Astrocyte (in vitro differentiated cells and primary cell): ENCODE measurements at places on chromosomes 1 and 21.

GRCh38 chr1:181909010-181909409 is 152.5 kb downstream of the ZNF648 start:
- no peak for DNase-seq
- no peaks in the 10 kb centered on the region for H3K36me3 ChIP-seq
- no peak overlapping the region for H3K4me3 ChIP-seq
- no peaks in the 10 kb centered on the region for H3K27me3 ChIP-seq

DNA sequence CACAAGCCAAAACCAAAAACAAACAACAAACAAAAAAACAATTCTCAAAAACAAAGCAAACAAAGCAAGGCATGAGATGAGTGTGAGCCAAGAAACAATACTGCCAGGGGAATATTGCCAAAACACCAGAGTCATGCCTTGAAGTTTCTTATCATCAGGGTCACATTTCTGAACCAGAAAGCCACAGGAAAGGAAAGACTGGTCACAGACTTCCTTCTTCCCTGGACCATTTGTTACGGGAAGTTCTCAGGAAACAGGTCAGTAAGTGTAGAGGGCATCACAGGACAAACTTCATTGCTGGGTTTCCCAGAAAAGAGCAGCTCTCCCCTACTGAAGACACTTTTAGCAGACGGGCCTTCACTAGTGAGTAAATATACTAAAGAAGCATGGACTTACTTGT is 191.2 kb downstream of the GABPA start:
- no peaks in the 10 kb centered on the region for H3K36me3 ChIP-seq
- no peak overlapping the region for H3K27ac ChIP-seq
- peak; percentile 57 for DNase-seq
- no peaks in the 10 kb centered on the region for H3K27me3 ChIP-seq
- peaks cover 16% of the 10 kb centered on the region for H3K4me1 ChIP-seq

- no peak for DNase-seq
- no peak overlapping the region for H3K4me3 ChIP-seq
- peaks cover 6% of the 10 kb centered on the region for H3K4me1 ChIP-seq
Observed at GRCh38 chr21:33232291-33233034, 2.7 kb downstream of the IFNAR2 start.

- no peaks in the 10 kb centered on the region for H3K4me1 ChIP-seq
- no peak overlapping the region for H3K27ac ChIP-seq
- DNase-seq: no peak
- no peaks in the 10 kb centered on the region for H3K27me3 ChIP-seq
Observed at GRCh38 chr1:57898531-57898930, 474.7 kb upstream of the DAB1 start.

DNA sequence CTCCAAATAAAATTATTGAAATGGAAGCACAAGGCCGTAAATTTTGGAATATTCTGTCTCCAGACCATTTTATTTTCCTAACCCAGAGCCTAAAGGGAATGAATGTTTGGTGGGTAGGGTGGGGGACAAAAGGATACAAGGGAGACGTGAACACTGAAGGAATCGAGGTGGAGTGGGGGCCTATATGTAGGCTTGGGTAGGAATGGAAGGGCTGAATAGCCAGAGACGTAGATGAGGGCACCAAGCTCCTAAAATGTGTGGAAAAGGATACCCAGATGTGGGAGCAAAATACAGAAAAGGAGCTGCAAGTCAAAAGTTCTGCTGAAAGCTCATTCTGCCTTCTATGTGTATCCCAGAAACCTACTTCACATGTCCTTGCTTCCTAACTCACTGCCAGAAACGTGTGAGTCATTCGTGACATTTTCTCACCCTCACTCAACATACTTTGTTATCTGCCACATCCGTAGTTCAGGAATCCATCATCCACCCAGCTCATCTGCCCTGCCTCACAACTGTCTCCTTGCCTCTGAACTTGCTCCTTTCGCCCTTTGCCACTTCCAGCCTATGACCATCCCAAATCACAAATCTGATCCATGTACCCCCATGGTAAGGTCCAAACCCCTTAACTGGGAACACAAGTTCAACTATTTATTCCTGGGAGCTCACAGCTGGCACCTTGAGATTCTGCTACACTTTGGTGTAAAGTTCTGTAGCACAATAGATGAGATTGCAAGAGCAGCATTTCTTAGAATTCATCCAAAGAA is 84.1 kb upstream of the PRDX6 start:
- peaks cover 10% of the 10 kb centered on the region for H3K4me1 ChIP-seq
- peak; percentile 92 for DNase-seq
- no peaks in the 10 kb centered on the region for H3K36me3 ChIP-seq
- H3K4me3 ChIP-seq: no peak overlapping the region
- H3K27ac ChIP-seq: peak overlapping the region; percentile 58

DNA sequence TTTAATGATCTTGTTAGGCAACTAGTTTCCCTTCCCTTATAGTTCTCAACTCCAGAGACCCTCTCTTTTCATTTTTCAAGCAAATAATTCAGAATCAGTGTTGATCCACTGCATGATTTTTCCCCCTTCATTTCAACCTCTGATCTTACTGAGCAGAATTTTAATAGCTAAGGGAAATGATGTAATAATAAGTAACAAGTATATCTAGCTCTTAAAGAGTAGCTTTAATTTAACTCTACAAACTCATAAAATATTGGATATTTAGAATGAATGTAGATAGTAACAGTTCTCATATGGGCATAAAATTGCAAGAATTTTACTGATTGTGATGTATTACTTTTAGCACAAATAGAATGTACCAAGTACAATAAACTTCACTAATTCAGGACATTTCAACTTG is 130.2 kb downstream of the NR5A2 start:
- no peak overlapping the region for H3K27ac ChIP-seq
- H3K4me1 ChIP-seq: no peaks in the 10 kb centered on the region
- no peaks in the 10 kb centered on the region for H3K27me3 ChIP-seq
- H3K4me3 ChIP-seq: no peak overlapping the region
- no peaks in the 10 kb centered on the region for H3K36me3 ChIP-seq
- DNase-seq: no peak

GRCh38 chr21:38930066-38930465 is 124.3 kb downstream of the ETS2 start:
- no peak for DNase-seq
- H3K27ac ChIP-seq: no peak overlapping the region
- H3K4me3 ChIP-seq: no peak overlapping the region
- peaks cover 15% of the 10 kb centered on the region for H3K4me1 ChIP-seq
- H3K36me3 ChIP-seq: no peaks in the 10 kb centered on the region

DNA sequence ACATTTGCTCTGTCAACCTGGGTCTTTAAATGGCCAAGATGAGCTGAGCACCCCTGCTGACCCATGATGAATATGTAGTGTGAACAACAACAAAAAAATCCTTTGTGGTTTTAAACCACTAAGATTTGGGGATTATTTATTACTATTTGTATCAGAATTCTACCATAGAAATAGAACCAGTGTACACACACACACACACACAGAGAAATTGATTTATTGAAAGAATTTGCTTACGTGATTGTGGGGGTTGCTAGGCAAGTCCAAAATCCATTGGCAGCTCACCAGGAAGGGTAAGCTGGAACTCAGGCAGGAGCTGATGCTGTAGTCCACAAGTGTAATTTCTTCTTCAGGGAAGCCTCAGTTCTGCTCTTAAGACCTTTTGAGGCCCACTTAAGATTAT is 82.5 kb upstream of the MAP1LC3C start:
- no peaks in the 10 kb centered on the region for H3K4me1 ChIP-seq
- no peak overlapping the region for H3K4me3 ChIP-seq
- H3K27me3 ChIP-seq: no peaks in the 10 kb centered on the region
- H3K27ac ChIP-seq: no peak overlapping the region
- DNase-seq: peak; percentile 19

DNA sequence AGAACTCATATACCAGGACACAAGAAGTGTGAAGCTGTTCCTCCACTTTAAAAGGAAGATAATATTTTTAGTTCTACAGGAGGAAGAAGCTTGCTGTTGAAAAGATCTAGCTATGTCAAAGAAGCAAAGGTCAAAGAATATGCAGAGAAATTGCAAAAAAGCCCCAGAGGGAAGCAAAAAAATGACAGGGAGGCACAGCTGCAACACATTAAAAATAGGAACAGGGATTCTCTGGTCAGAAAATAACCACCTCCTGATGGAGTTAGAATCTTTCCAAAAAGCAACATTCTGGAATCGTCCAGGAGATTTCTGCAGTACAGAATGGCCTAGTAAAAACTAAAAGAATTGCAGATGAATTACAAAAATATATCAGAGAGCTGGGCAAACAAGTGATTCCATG is 238.9 kb upstream of the PRMT6 start:
- no peak overlapping the region for H3K27ac ChIP-seq
- H3K4me3 ChIP-seq: no peak overlapping the region
- DNase-seq: no peak
- no peaks in the 10 kb centered on the region for H3K27me3 ChIP-seq
- no peaks in the 10 kb centered on the region for H3K4me1 ChIP-seq

GRCh38 chr1:53321776-53322602 is 5.9 kb downstream of the LRP8 start:
- peaks cover 10% of the 10 kb centered on the region for H3K36me3 ChIP-seq
- no peaks in the 10 kb centered on the region for H3K27me3 ChIP-seq
- H3K4me3 ChIP-seq: no peak overlapping the region
- peaks cover 7% of the 10 kb centered on the region for H3K4me1 ChIP-seq

DNA sequence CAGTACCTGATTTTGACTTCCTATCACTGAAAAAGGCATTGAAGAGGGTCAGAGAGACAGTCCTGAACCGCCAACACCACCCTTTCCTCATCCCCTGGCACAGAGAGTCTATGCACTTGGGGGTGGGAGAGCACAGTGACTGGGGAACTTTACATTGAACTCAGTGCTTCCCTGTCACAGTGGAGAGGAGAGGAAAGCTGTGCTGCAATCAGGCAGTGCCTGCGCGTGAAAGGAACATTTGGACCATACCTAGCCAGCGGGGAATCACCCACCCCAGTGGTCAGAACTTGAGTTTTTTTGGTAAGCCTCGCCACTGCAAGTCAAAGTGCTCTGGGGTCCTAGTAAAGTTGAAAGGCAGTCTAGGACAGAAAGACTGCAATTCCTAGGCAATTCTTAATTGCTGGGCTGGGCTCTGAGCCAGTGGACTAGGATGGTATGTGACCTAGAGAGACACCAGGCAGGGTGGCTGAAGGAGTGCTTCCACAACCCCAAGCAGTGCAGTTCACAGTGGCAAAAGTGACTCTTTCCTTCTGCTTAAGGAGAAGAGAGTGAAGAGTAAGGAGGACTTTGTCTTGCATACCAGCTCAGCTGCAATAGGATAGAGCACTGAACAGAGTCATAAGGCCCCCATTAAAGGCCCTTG is 9.4 kb upstream of the HENMT1 start:
- no peaks in the 10 kb centered on the region for H3K4me1 ChIP-seq
- H3K36me3 ChIP-seq: no peaks in the 10 kb centered on the region
- peaks cover 2% of the 10 kb centered on the region for H3K27me3 ChIP-seq
- DNase-seq: no peak

DNA sequence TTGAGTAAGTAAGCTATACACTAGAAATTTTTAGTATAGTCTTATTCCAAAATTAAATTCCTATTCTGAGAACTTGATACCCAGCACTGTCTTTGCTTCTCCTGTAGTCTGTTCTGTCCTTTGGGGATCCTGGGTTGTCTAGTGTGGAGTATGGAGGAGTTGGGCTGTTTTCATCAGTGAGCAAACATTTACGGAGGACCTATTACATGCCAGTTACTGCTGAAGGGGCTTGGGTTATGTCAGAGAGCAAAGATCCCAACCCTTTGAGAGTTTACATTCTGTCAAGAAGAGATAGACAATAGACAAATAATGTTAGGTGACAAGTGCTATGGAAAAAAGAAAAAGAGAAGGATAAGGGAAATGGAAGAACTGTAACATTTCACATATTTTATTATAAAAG is 9.0 kb downstream of the TRAPPC10 start:
- no peak for DNase-seq
- no peak overlapping the region for H3K27ac ChIP-seq
- H3K36me3 ChIP-seq: no peaks in the 10 kb centered on the region
- H3K4me1 ChIP-seq: peaks cover 15% of the 10 kb centered on the region

- H3K36me3 ChIP-seq: no peaks in the 10 kb centered on the region
- H3K27ac ChIP-seq: no peak overlapping the region
- no peak overlapping the region for H3K4me3 ChIP-seq
- no peak for DNase-seq
- H3K4me1 ChIP-seq: no peaks in the 10 kb centered on the region
Observed at GRCh38 chr1:91545506-91546300, 45.1 kb downstream of the CDC7 start.

- H3K4me1 ChIP-seq: peaks cover 57% of the 10 kb centered on the region
- no peaks in the 10 kb centered on the region for H3K36me3 ChIP-seq
- DNase-seq: peak; percentile 100
- peak overlapping the region; percentile 94 for H3K27ac ChIP-seq
- H3K4me3 ChIP-seq: no peak overlapping the region
Observed at GRCh38 chr1:245874942-245875580, 632.0 kb downstream of the SMYD3 start.

- H3K27me3 ChIP-seq: no peaks in the 10 kb centered on the region
- H3K36me3 ChIP-seq: no peaks in the 10 kb centered on the region
- no peak overlapping the region for H3K4me3 ChIP-seq
- H3K4me1 ChIP-seq: peaks cover 19% of the 10 kb centered on the region
- no peak for DNase-seq
Observed at GRCh38 chr1:167800251-167800650, 78.5 kb downstream of the MPZL1 start.

DNA sequence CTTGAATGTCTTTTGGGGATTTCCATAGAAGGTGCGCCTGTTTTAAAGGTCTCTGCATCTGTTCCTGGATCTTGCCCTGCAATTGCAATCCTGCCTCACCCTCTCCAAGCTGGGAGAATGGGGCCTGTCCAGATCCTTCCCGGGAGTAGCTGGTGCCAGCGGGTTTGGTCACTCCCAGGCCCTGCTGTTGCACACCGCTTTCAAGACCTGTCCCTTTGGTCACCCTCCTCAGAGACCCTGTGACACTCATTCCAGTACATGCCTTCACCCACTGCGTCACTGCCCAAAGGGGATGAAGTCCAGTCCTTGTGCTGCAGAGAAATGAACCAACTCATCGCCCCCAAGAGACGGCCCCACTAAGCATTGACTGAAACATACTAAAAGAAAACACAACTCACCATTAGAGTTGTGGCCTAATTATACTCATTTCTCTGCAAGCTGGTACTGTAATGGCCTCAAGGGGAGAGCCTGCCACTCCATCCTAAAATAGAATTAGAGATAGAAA is 1.9 kb upstream of the IRF2BP2 start:
- no peaks in the 10 kb centered on the region for H3K27me3 ChIP-seq
- H3K36me3 ChIP-seq: peaks cover 9% of the 10 kb centered on the region
- peak overlapping the region; percentile 13 for H3K4me3 ChIP-seq
- H3K27ac ChIP-seq: peak overlapping the region; percentile 99

GRCh38 chr21:45248893-45249381 is 38.8 kb downstream of the POFUT2 start:
- H3K27ac ChIP-seq: no peak overlapping the region
- peaks cover 13% of the 10 kb centered on the region for H3K4me1 ChIP-seq
- H3K36me3 ChIP-seq: no peaks in the 10 kb centered on the region
- DNase-seq: peak; percentile 22

- H3K4me1 ChIP-seq: no peaks in the 10 kb centered on the region
- H3K4me3 ChIP-seq: no peak overlapping the region
- H3K36me3 ChIP-seq: no peaks in the 10 kb centered on the region
- H3K27me3 ChIP-seq: no peaks in the 10 kb centered on the region
- no peak overlapping the region for H3K27ac ChIP-seq
- DNase-seq: no peak
Observed at GRCh38 chr21:32298148-32298559, 501 bp upstream of the MRAP start.

GRCh38 chr1:66439031-66439740 is 94.8 kb upstream of the SGIP1 start:
- DNase-seq: no peak
- H3K36me3 ChIP-seq: no peaks in the 10 kb centered on the region
- no peak overlapping the region for H3K27ac ChIP-seq
- no peaks in the 10 kb centered on the region for H3K27me3 ChIP-seq
